ENCODE measurements at places on chromosomes 2 and 18. TPM values are rescaled to one million over a fixed set of nuclear protein-coding genes. Genes with fewer than 3 reads are reported as not detected.

DNA sequence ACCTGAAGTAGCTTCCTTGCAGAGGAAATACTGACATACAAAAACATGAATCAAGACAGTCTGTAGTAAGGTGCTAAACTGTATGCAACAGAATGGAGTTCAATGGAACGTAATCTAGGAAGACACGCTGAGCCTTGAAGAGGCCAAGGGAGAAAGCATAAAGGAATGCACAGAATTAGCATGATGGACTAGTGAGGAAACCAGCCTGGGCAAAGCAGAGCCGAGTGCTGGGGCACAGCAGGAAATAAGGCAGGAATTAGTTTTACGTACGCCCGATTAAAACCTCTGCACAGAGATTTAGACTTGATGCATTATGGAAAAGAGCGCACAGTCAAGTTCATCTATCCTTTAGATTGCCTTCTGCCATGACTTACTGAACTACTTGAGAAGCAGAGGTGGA lies 200.3 kb downstream of the DLGAP1 start:
- H3K36me3 ChIP-seq, result no peaks in the 10 kb centered on the region
- no peak overlapping the region for H3K27ac ChIP-seq

- peak overlapping the region; percentile 93 for H3K27ac ChIP-seq
- peaks cover 15% of the 10 kb centered on the region for H3K4me1 ChIP-seq
- peaks cover 4% of the 10 kb centered on the region for H3K27me3 ChIP-seq
- no peaks in the 10 kb centered on the region for H3K36me3 ChIP-seq
- DNase-seq, result peak; percentile 48
Measured at GRCh38 chr18:55477499-55477859, 110.5 kb downstream of the TCF4 start.

DNA sequence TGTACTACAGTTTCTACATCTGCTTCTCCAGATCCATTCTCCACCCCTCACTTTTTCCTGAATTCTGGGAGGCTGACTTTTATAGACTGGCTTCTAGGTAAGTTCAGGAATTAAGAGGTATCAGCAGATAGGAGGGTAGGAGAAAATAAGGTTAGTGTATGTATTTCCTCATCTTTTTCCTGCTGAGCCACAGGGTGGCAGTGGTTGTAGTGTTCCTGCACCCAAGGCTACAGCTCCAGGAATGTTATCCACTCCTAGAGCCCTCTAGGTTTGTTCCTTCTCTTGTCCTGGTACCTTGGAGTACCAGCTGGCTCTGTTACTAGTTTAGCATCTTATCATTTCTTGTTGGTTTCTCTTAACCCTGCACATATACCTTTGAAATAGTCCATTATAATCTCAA lies 40.7 kb upstream of the C2orf66 start:
- no peaks in the 10 kb centered on the region for H3K27me3 ChIP-seq
- DNase-seq, result no peak
- peaks cover 23% of the 10 kb centered on the region for H3K4me1 ChIP-seq
- no peak overlapping the region for H3K27ac ChIP-seq

- H3K27me3 ChIP-seq, result no peaks in the 10 kb centered on the region
- H3K36me3 ChIP-seq, result no peaks in the 10 kb centered on the region
Measured at GRCh38 chr2:205180730-205181129, 501.6 kb upstream of the NRP2 start.

DNA sequence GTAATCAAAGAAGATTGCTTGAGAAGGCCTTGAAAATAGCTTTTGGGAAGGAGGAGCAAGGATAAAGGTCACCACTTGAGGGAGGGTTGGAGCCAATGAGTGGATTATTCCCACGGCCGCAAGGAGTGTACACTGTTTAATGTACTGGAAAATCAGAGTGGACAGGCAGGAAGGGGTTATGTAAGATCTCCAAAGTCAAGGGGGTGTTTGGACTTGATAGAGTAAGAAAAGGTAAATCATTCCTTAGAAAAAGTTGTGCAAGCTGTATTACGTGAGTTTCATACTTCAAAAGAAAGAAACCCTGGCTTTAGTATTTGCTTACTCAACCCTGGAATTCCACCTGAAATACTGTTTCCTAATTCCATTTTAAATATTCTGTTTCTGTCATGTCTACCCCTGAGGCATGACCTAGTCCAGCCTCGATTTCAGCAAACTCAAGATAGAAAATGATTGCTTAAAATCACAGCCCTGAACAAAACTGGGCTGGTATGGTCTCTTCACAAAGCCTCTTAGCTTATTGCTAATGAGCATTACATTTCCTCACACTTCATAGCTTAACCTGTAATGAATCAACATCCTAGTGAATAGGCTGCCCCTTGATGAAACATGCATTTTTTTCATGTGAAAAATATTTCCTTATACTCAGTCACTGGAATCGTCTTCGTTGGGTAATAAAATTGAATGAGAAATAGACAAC lies 1.1 kb downstream of the MREG start:
- no peak for DNase-seq
- peak overlapping the region; percentile 79 for H3K27ac ChIP-seq
- H3K4me3 ChIP-seq, result peak overlapping the region; percentile 82
- H3K27me3 ChIP-seq, result no peaks in the 10 kb centered on the region
- peaks cover 8% of the 10 kb centered on the region for H3K36me3 ChIP-seq

- DNase-seq, result no peak
- H3K4me1 ChIP-seq, result no peaks in the 10 kb centered on the region
Measured at GRCh38 chr2:124683536-124684428, 658.7 kb downstream of the CNTNAP5 start.

- no peak for DNase-seq
- H3K27ac ChIP-seq, result no peak overlapping the region
- H3K36me3 ChIP-seq, result no peaks in the 10 kb centered on the region
- H3K4me3 ChIP-seq, result no peak overlapping the region
- H3K27me3 ChIP-seq, result no peaks in the 10 kb centered on the region
- H3K4me1 ChIP-seq, result no peaks in the 10 kb centered on the region
Measured at GRCh38 chr2:13114391-13114790, 397.7 kb downstream of the TRIB2 start.

GRCh38 chr2:128237081-128237534 lies 81.6 kb downstream of the HS6ST1 start:
- H3K27ac ChIP-seq, result no peak overlapping the region
- peaks cover 6% of the 10 kb centered on the region for H3K4me1 ChIP-seq
- H3K4me3 ChIP-seq, result no peak overlapping the region
- no peak for DNase-seq
- H3K36me3 ChIP-seq, result no peaks in the 10 kb centered on the region

GRCh38 chr2:127676906-127677305 lies 1.6 kb upstream of the LIMS2 start:
- no peak overlapping the region for H3K27ac ChIP-seq
- DNase-seq, result no peak

- no peak overlapping the region for H3K27ac ChIP-seq
- H3K36me3 ChIP-seq, result peaks cover 14% of the 10 kb centered on the region
- H3K4me3 ChIP-seq, result no peak overlapping the region
- H3K27me3 ChIP-seq, result no peaks in the 10 kb centered on the region
- no peak for DNase-seq
Measured at GRCh38 chr2:170030040-170030439, 147.9 kb upstream of the MYO3B start.

DNA sequence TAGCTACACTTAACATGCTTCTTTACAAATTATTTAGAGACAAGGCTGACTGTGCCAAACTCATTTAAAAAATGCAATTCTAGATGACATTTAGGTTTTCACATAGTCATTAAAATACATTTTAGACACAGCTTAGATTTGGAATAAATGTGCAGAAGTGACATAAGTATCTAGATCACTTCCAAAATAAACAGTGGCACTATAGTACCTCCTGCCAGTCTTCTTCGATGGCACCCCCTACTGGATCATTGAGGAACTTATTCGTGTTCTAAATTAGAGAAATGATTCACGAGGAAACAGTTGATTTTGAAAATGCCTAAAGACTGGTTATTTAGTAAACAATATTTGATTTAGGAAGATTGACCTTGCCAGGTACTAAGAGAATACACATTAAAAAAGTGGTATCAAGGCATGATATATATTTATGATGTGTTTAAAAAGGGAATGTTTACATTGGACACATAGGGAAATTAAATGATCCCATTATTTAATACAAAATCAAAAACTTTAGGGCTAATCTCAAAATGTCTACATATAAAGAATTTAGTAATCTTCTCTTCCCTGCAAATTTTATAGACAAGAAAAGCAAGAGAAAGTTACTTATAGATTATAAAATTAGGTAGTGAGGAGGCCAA lies 323.9 kb downstream of the XIRP2 start:
- H3K4me3 ChIP-seq, result no peak overlapping the region
- H3K27me3 ChIP-seq, result no peaks in the 10 kb centered on the region
- DNase-seq, result peak; percentile 42

DNA sequence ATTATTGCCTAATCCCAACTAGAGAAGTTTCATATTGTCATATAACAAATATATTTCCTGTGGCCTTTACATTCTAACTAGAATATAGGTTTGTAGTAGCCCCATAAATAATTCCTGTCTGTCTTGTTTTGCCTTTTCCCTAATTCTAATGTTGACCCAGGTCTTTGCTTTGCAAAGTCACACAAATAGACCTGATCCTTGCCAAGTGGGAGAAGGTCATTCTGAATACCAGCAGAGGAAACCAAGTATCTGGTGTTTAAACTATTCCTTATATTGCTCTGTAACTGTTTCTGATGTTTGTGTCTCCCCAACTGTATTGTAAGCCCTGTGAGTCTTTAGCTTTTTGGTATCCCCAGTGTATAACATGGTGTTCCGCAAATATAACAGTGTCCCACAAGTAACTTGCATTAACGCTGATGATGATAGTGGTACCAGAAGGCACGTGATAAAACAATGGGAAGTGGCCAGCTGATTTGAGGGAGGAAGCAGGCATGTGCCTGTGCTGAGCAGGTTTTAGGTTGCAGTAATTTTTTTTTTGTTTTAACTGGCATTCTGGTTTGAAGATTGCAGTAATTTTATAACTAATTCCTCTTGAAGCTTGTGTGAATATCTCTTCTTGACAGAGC lies 11.1 kb downstream of the HADHB start:
- no peak overlapping the region for H3K27ac ChIP-seq
- no peak for DNase-seq
- H3K36me3 ChIP-seq, result peaks cover 11% of the 10 kb centered on the region
- H3K4me1 ChIP-seq, result peaks cover 6% of the 10 kb centered on the region
- H3K27me3 ChIP-seq, result no peaks in the 10 kb centered on the region

- peaks cover 81% of the 10 kb centered on the region for H3K27me3 ChIP-seq
- peaks cover 8% of the 10 kb centered on the region for H3K4me1 ChIP-seq
- H3K36me3 ChIP-seq, result peaks cover 3% of the 10 kb centered on the region
- H3K27ac ChIP-seq, result no peak overlapping the region
- no peak for DNase-seq
Measured at GRCh38 chr2:104845552-104845931, 8.4 kb upstream of the POU3F3 start.

- no peak overlapping the region for H3K27ac ChIP-seq
- DNase-seq, result no peak
- no peaks in the 10 kb centered on the region for H3K4me1 ChIP-seq
- H3K4me3 ChIP-seq, result no peak overlapping the region
- no peaks in the 10 kb centered on the region for H3K36me3 ChIP-seq
Measured at GRCh38 chr2:219527076-219527394, 12.8 kb downstream of the ASIC4 start.

GRCh38 chr18:9710037-9710436 lies 1.9 kb downstream of the RAB31 start:
- peaks cover 43% of the 10 kb centered on the region for H3K4me1 ChIP-seq
- no peak for DNase-seq
- H3K27ac ChIP-seq, result no peak overlapping the region
- H3K27me3 ChIP-seq, result peaks cover 79% of the 10 kb centered on the region
- H3K4me3 ChIP-seq, result peak overlapping the region; percentile 35

DNA sequence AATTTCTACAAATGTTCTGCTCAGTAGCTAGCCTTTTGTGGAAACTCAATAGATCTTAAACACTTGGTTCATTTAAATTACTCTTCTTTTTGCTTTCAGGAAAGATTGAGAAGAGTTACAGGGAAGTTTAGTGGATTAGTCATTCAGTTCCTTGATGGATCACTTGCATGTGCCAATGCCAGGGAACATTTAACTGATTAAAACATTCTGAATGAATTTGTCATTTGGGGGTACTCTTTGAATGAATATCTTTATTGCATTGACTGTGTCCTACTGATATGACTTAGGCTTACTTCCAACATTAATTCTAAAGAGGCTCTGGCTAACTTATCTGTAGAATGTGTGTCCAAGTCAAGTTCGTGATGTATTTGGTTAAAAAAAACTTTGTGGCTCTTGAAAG lies 199.8 kb downstream of the PLCL1 start:
- DNase-seq, result no peak
- peaks cover 2% of the 10 kb centered on the region for H3K36me3 ChIP-seq
- H3K27ac ChIP-seq, result no peak overlapping the region
- H3K27me3 ChIP-seq, result no peaks in the 10 kb centered on the region
- no peak overlapping the region for H3K4me3 ChIP-seq

GRCh38 chr2:65944213-65944612 lies 490.7 kb upstream of the MEIS1 start:
- no peaks in the 10 kb centered on the region for H3K36me3 ChIP-seq
- H3K4me1 ChIP-seq, result no peaks in the 10 kb centered on the region
- no peak overlapping the region for H3K4me3 ChIP-seq
- H3K27me3 ChIP-seq, result no peaks in the 10 kb centered on the region
- no peak for DNase-seq

DNA sequence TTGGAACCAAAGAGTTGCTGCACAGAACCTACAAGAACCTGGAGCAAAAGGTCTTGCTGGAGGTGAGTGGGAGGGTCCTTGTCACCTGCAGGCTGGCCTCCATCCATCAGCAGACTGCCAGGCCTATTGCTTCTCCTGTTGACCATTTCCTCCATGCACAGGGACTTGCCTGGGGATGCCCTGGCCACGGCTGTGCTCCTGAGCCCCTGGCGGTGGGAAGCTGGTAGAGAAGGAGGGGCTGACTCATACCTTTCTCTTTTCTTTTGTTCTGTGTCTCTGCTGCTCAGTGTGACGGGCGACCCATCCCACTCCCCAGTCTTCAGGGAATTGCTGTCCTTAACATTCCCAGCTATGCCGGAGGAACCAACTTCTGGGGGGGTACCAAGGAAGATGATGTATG lies 102.6 kb downstream of the DGKD start:
- H3K4me1 ChIP-seq, result no peaks in the 10 kb centered on the region
- H3K36me3 ChIP-seq, result peaks cover 46% of the 10 kb centered on the region
- DNase-seq, result no peak
- H3K4me3 ChIP-seq, result no peak overlapping the region
- H3K27me3 ChIP-seq, result no peaks in the 10 kb centered on the region

GRCh38 chr18:23330423-23330822 lies 122.7 kb upstream of the RIOK3 start:
- peaks cover 13% of the 10 kb centered on the region for H3K36me3 ChIP-seq
- no peak overlapping the region for H3K27ac ChIP-seq
- no peak overlapping the region for H3K4me3 ChIP-seq
- no peaks in the 10 kb centered on the region for H3K4me1 ChIP-seq

The PPP4R1 gene
- total RNA-seq, result 48.4 TPM

The CD8B gene
- total RNA-seq, result 1.2 TPM

The VIT gene
- total RNA-seq, result not detected

The ANKRD30B gene
- not detected for total RNA-seq

The GREB1 gene
- total RNA-seq, result 0.29 TPM

The IL37 gene
- total RNA-seq, result not detected

The MDH1B gene
- total RNA-seq, result 0.50 TPM

The ABCG5 gene
- total RNA-seq, result not detected

The PLEKHH2 gene
- 0.20 TPM for total RNA-seq

The DYSF gene
- total RNA-seq, result 0.12 TPM

The UGT1A10 gene
- total RNA-seq, result not detected

The BBS5 gene
- total RNA-seq, result 1.3 TPM

The ZNF521 gene
- not detected for total RNA-seq
